Stimulated activated effector memory CD8-positive, alpha-beta T cell treated with anti-CD3 and anti-CD28 coated beads, Interleukin-12 subunit alpha, Interleukin-12 subunit beta, amount 100 ng/mL, for 72 hours (primary cell): ENCODE measurements at places on chromosomes 5 and 9.

DNA sequence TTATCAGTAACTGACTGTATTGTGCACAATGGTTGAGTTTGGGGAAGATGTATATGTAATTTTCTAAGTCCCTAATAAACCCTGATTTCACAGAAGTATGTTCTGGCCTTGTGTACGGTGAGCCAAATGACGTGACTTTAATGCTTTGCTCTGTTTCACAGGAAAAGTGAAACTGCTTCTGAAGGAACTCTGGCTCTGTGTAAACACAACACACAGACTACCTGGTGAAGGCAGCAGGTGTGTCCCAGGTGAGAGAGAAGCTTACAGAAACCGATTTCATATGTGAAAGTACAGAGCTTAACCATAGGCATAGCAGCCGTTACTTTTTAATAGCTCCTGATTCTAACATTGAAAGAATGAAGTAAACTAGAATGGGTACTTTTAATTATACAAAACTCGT, 31.9 kb downstream of the ICE1 start:
- DNase-seq = no peak

DNA sequence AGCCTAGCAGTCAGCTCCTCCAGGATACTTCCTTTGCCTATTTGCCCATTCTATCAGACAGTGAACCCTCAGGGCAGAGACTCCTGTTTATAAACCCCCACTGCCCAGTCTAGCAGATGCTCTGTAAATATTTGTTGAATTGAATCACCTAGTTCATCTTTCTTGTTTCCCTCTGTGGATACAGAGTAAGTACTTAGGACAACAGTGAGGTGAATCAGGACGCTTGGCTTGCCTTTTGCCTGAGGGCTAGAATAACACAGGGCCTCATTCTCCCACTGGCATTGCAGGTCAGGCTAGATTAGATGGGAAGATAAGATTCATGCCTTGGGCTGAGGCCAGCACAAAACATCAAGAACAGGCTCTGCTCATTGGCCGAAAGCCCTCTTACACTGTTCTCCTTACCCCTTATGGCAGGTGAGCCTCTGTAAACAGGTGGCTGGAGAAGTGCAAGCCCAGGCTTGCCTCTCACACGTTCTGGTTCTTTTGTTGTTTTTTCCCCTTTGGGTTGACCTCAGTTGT, 22.2 kb downstream of the TNFSF8 start:
- no peak for DNase-seq

- no peak for DNase-seq
Observed at GRCh38 chr5:52502460-52502999, 285.2 kb upstream of the ITGA1 start.

GRCh38 chr9:98281281-98281680, 25.8 kb upstream of the TBC1D2 start:
- DNase-seq = no peak

DNA sequence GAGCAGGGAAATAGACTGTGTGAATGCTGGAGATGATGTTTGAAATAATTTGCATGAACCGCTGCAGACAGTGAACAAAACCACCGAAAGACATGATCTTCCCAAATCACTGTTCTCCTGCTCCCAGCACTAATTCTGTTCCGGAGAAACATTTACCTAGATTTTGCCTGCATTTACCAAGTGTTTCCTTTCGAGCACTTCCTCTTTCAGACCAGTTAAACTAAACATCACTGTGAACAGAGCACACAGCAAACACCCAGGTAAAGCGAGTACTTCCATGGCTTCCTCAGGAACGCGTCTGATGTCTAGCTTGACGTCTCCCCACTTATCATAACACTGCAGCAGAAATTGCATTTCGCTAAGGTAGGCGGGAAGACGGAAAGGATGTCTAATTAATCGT, 45.1 kb upstream of the PTCH1 start:
- no peak for DNase-seq

DNA sequence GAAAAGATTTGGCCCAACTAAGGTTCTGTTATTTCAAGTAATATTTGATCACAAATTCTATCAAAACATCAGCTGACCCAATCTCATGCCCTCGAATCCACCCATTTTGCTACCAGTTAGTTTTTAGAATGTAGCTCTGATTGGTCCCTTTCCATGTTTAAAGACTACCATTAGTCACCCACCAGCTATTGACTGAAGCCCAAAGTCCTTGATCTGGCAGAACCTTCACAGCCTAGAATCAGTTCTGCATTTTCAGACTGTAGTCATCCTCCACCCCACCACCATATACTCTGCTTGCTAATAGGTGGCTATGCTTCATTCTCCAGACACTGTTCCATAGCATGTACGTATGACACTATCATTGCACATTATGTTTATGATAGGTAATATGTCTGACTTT, 182.2 kb upstream of the TARS1 start:
- no peak for DNase-seq

GRCh38 chr5:38715696-38716095, 130.1 kb upstream of the OSMR start:
- DNase-seq = no peak

- DNase-seq = no peak
Observed at GRCh38 chr9:110744715-110745384, 76.3 kb downstream of the MUSK start.

GRCh38 chr5:170860818-170861666, 776 bp upstream of the RANBP17 start:
- DNase-seq = no peak

DNA sequence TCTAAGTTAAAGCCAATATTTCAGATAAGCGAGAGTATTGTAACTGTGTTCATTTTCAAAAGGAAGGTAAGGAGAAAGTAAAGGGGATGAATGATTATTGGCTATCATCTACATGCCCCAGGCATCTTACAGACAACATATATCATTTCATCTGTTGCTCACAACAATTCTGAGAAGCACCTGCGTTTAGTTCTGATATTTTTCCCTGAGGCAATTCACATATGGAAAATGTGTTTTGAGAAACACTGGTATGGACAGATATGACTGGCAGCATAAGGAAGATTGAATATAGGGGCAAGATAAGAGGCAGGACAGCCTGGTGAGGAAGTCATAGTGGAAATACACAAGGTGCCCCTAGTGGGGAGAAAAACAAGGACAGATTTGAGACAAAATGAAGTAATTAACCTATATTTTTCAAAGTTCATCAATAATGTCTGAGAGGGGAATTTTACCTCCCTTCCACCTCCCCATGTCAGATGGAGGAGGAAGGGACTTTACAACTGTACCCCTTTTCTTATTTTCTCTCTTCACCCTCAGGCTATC, 87.7 kb upstream of the TRIM32 start:
- DNase-seq = no peak

DNA sequence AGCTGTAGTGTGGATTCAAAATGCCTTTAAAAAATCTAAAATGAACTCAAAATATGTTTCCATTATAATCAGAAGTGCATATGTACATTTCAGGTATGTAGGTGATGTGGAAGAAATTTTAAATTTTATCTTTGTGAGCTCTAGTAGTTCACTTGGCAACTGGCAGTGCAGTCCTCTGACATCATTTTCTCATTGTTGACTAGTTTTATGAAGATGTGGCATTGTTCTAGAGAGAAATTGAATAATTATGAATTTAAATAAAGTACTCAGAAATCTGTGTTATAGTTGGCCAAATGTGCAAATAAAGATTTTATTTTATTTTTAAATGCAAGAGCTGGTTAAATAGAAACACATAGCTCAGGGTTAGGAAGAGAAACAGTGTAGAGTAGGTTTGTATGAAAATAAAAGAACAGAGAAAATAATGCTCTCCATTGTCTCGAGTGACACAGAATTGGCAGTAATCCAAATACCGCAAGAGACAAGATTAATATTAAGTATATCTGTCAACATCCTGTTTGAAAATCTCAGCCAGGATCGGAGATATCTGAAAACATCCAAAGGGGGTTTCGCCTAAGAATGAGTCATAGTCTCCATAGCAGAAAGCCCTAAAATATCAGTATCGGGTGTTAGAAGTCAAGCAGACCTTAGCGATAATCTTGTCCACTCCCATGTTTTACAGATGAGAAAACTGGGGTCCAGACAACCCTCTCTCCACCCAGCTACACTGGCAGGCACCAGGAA, 189.4 kb downstream of the CCDC192 start:
- no peak for DNase-seq

DNA sequence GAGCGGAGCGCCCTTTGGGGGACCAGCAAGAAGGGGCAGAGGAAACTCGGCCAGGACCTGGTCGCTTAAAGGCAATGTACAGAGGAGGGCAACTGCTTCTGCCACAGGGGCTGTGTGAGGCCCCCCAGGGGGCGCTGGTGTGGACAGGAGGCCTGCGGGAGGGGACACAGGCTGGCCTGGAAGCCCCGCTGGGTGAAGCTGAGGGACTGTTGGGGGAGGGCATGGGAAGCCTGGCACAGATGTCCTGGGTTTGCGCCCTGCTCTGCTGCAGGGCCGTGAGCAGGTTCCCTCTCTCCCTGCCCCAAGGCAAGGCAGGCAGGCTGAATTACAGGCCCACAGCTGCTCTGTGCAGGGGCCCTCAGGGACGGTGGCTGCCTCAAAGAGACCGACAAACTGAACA, 5.4 kb downstream of the MED22 start:
- no peak for DNase-seq

DNA sequence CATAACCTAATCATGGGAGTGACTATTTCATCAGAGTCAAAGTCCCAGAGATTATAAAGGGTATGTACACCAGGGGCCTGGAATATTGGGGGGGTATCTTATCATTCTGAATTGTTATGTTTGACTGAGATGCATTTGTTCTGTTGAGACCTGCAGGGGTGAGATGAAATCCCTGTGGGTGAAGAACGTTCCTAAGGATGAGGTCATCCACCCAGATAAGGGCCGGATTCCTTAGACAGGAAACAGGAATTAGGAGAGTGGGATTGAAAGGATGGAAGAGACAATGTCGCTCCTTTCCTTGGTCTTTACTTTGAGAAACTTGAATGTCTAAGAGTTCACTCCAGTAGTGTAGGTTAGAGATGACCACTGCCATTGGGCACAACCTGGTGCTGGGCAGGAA, 54.7 kb downstream of the GAS1 start:
- DNase-seq = no peak

GRCh38 chr5:172229904-172230303, 35.9 kb downstream of the EFCAB9 start:
- DNase-seq = no peak

- peak; percentile 88 for DNase-seq
Observed at GRCh38 chr9:131668439-131669268, 71.2 kb downstream of the RAPGEF1 start.

DNA sequence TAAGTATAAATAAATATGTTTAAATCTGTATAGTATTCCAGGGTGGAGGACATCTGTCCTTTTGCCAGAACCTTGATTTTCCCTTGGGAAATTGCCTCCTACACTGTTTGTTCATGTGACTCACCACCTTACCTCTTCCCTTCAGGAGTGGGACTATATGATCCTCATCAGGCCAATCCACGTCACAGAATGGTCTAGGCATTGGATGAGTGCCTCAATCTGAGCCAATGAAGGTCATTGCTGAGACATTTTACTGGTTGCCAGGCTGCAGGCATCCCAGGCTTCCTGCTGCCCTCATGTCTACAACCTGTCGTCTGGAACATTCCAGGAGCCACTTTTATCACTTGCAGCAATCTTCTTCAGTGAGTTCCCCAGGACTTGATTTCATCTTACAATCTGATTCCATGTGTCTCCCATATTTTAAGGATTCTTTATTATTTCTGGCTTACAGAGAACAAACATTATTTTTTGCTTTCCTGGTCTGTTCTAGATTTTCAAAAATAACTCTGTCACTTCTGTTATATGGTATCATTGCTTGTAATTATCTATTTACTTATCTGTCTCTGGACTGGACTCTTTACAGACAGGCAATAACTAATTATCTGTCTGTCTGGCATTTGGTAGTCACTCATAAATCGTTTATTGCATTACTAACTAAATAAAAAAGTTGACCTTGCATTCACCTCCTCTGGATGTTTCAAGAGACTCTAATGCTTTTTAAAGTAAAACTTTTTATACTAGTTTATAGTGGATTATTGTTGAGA, 107.3 kb upstream of the APC start:
- no peak for DNase-seq

DNA sequence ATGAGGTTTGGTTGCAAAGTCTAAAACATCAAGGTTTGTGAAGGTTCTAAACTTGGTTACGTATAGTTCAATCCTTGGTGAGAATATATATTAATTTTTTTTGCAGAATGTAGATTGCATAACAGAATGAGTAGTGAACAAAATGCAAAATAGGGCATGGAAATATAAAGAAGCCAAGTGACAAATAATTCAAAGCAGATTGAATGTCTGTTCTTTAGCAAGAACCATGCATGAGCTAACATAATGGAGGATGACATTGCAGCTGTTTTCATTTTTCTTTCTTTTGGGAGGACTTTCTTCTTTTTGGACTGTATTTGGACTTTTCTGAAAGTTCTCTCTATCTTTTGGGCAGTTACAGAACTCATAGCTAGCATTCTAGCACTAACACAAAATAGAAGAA, 194.8 kb upstream of the MRPS30 start:
- no peak for DNase-seq

DNA sequence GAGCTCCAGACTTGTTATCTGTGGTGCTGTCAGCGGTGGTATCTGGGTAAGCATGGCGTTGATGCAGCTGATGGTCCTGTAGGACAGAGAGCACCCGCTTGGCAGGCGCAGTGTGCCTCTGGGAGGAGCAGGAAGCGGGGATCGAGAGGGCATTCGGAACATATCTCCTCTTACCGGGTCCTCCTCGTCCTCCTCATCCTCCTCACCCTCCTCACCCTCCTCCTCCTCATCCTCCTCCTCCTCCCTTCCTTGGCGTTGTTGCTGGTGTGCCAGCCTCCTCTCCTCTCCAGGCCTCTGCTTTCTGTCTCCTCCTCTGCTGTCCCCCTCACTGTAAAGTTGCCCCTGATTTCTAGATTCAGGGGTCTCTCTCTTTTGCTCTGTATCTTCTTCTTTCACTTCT, 21.2 kb downstream of the ECM2 start:
- no peak for DNase-seq

DNA sequence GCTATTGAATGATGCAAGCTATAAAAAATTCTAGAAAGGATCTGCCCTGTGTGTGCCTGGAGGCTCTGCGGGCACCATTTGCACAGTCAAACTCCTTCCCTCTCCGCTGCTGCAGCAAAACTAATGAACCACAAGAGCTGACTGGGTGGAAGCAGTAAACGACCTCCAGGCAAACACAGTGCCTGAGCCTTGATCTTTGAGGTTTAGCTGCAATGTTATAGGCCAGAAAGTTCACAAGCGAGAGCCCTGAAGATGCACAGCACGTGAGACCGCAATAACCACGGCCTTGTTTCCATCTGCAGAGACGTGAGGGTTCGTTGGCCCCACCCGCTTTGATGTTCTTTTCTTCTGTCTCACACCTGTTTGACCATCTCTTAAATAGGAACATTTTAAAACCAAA, 69.2 kb upstream of the S1PR3 start:
- DNase-seq = no peak
